Occipital lobe (tissue), 3 donors: ENCODE measurements at places on chromosomes 5 and 9. TPM values are rescaled to one million over a fixed set of nuclear protein-coding genes. Genes with fewer than 3 reads are reported as not detected.

Gene RUSC2
- total RNA-seq: 51.2 TPM

Gene MEF2C
- total RNA-seq: 2,088 TPM

Gene THBS4
- total RNA-seq: 2.2 TPM

Gene EPB41L4A
- total RNA-seq: 78.8 TPM

DNA sequence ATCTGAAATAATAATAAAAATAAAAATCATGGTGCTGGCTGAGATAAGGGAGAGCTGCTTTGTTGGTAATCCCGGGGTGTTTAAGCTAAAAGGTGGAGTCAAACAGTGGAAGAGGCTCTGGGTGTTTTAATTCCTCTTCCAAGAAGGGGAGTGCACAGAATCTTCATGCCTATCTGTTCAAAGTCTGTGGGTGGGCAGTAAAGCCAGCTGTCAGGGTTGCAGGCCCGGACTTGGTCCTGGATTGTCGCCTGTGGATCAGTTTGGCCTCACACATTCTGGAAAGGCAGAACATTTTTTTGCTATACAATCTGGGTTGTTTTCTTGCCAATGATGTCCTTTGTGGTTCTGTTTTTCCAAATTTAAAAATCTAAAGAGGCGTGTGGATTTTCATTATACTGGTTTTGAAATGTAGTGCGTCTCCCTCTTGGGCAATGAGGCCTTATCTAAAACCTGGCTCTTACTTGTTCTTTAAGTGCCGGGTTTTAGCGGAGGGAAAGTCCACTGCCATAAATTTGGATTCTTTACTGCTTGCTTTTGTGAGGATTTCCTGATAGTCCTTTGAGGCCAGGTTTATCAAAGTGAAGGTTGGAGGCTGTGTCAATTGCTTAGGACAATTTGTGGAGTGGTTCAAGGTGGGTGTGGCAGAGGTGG lies 5.8 kb downstream of the ANKDD1B start:
- DNase-seq: no peak

- no peak for DNase-seq
Observed at GRCh38 chr5:74862221-74862620, 4.0 kb downstream of the FAM169A start.

DNA sequence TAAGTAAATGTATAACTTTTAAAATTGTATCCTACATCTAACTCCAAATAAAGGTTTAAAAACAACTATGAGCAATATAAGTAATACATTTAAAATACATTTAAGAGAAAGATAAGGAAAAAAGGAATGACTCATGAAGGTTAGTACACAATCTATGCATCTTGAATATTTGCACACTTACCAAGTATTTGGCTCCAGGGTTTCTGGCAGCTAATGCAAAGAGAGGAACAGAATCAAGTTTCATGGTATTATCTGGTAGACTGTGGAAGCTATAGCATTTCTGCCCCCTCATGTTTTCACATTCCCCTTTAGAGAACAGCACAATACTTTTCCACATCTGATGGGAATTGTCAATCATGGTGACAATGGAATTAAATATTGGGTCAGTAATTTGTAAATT lies 132.1 kb downstream of the COX7C start:
- no peak for DNase-seq

- no peak for DNase-seq
Observed at GRCh38 chr5:76791461-76791860, 27.4 kb upstream of the F2RL1 start.
